ENCODE measurements at places on chromosomes 11 and 22. TPM values are rescaled to one million over a fixed set of nuclear protein-coding genes. Genes with fewer than 3 reads are reported as not detected.

PRG3 gene
- not detected for total RNA-seq

RHOG gene
- 9.2 TPM for total RNA-seq

ANGPTL5 gene
- not detected for total RNA-seq

NLRP6 gene
- not detected for total RNA-seq

OR5A1 gene
- total RNA-seq, result not detected

ROM1 gene
- total RNA-seq, result 2.5 TPM

PDGFD gene
- 0.83 TPM for total RNA-seq

ADAMTS8 gene
- not detected for total RNA-seq

MMP10 gene
- total RNA-seq, result 1.3 TPM

LRP4 gene
- 12.5 TPM for total RNA-seq

C1QTNF5 gene
- 18.4 TPM for total RNA-seq

KIAA1671 gene
- total RNA-seq, result 14.6 TPM

TREH gene
- total RNA-seq, result not detected

CPSF7 gene
- total RNA-seq, result 22.0 TPM

SAA4 gene
- total RNA-seq, result not detected

CBLIF gene
- total RNA-seq, result not detected

APOA5 gene
- total RNA-seq, result not detected

FIBIN gene
- total RNA-seq, result 51.4 TPM
